ENCODE measurements at places on chromosomes 11 and 22.

DNA sequence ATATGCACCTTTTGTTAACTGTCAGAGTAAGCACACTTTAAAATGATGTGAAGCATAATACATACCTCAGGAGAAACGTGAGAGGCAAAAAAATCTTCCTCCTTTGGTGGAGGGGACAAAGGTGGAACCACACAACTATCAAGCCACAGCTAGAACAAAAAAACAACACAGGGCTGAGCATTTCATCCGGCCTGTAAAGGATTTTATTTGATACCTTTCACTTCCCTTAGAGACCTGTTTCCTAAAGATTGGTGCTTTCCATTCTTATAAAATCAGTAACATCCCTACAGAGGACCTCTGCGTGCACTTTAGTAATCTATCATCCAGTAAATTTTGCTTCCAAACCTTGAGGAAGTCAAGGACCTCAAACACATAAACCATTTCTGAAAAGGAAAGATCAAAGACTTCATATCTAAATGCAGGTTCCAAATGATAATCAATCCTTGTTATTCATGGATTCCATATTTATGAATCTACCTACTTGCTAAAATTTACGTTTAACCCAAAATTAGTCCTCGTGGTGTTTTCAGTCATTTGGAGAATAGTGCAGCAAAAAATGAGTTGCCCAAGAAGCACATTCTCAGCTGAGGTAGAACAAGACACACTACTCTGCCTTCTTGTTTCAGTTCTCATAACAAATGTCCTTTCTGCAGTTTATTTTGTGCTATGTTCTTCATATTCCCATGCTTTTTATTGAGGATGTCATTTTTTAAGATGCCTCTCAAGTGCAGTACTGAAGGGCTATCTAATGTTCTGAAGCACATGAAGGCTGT, 22.7 kb downstream of the ARFGAP3 start:
- no peak for DNase-seq

DNA sequence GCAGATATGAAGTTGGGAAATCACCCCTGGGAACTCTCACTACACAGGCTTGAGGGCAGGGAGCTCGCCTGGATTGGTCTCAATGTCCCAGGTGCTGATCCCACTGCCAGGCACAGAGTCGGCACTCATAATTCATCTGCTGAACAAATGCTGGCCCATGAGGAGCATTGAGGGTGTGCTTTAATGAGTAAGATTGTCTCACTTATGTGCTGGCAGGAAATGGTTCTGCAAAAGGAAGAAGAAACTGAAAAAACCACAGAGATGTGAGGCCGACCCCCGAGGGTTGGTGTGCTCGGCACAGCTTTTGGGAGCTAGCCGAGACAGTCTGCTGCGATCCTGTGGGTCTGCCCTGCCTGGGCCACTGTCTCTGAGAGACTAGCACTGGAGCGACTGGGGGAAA, 9.4 kb downstream of the PLAAT2 start:
- no peak for DNase-seq

- DNase-seq, result no peak
Measured at GRCh38 chr11:111299101-111300026, 1.0 kb downstream of the POU2AF3 start.

DNA sequence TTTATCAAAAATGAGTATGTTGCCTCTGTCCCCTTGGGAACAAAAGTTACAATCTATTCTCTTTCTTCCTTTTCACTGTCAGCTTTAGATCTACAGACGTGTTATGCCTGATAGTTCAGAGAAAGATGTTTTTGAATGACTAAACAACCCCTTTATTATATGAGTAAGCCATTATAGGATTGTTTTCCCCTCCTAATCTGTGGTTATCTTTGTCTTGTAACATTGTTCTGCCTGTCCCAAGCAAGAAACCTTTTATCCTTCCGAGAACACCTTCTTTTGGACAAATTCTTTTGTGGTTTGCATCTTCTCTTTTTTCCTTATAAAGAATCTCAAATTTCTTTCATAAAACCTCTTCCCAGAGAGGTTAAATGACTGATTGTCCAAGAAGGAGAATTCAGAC, 208.4 kb downstream of the DDX10 start:
- peak; percentile 38 for DNase-seq

GRCh38 chr11:31699066-31699465, 112.1 kb downstream of the PAX6 start:
- no peak for DNase-seq

GRCh38 chr11:94271885-94272372, 32.5 kb upstream of the IZUMO1R start:
- no peak for DNase-seq

DNA sequence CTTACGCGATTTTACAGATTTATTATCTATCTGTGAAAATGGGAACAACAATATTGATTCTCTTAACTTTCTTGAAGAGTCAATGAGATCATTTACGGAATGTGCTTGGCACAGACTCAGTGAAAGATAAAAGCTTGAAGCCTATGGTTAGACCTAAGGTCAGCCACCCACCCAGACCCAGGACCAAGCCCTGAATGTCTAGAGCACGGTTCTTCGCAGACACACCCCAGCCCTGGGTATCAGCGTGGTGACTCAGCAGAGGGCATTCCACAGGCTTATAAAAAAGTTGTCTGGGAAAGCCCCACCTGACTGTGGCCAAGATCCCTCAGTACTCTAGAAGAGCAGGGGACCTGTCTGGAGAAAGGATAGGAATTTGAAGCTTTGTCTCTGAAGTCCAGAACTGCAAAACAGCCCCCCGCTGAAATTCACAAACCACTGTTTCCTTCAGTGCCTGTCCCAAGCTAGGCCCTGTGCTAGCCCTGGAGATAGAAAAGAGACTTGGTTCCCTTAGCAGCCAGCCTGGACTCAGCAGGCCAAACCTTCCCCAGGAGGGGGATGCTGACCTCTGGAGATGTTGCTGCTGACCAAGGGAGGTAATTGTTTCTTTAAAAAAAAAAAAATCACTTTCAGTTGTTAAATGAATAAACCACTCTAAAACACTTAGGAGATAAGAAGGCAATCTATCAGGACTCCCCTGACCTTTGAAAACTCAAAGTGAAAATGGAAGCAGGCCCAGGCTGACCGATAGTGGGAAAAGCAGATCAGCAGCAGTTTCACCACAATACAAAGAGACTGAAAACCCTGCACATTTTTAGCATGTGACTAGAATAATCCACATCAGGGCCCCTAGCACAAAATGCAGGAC, 114.0 kb downstream of the ABTB2 start:
- DNase-seq, result peak; percentile 55

DNA sequence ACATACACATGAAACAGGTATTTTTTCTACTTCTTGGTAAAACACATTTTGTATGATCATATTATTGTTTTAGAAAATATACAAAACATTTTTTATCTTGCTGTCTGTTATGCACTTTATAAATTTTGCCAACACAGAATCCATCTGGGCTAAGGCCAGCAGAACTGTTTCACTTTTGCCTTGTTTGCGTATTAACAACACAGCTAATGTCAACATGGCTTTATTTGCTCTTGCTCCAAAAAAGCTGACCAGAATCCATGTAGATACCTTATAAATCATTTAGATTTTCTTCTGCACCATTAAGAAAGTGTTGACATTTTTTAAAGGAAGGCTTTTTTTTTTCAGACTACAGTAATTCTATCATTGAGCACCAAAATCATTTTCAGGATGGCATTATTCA, 58.1 kb upstream of the PGR start:
- no peak for DNase-seq

DNA sequence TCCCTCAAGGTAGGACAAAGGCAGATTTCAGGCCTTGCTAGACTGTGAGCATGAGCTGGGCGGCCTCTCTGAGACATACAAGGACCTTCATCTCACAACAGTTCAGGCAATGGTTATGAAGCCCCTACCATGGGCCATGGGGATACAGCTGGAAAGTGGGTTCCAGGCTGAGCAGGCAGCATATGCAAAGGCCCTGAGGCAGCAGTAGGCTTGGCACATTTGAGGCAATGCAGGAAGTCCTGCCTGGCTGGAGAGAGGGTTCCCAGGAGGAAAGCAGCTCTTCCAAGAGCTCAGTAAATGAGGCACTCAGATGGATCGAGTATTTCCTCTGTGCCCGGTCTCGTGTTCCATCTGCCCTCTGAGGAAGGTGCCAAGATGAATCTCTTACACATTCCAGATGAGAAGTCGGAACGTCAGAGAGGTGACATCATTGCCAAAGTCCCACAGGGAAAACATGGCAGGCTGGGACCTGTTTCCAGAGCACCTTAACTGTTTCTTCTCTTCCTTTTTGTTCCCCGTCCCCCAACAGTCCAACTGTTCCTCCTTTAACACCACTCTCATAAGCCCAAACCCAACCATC, 388.6 kb downstream of the MN1 start:
- DNase-seq, result no peak

Data from HCEC 1CT (cell line).